ENCODE measurements at places on chromosomes 7 and 10. TPM values are rescaled to one million over a fixed set of nuclear protein-coding genes. Genes with fewer than 3 reads are reported as not detected.

DNA sequence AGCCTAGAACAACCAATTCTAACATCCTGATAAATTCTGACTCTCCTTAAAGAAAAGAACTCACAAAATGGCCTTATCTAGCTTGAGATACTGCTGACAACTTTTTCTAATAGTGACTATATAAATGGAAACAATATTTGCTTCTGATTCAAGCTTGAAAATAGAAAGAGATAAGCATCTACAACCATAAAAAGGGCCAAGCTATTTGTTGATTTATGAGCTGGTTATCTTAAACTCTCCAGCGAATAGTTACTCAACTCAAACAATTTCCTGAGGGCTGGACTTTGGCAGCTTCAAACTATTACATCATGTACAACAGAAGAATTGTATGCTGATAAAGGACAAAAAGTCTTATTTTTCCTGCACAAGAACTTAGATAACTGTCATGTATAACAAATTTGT, 4.6 kb downstream of the USP54 start:
- DNase-seq: no peak

- no peak for DNase-seq
Observed at GRCh38 chr7:20201380-20201779, 15.8 kb downstream of the MACC1 start.

DNA sequence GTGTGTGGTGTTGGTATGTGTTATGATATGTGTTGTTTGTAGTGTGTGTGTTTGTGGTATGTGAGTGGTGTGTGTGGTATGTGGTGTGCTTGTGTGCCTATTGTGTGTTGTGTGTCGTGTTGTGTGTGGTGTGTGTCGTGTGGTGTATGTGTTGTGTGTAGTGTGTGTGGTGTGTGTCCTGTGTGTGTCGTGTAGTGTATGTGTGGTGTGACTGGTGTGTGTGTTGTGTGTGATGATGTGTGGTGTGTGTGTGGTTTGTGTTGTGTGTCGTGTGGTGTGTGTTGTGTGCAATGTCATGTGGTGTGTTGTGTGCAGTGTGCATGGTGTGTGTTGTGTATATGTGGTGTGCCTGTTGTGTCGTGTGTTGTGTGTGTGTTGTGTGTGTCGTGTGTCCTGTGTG, 144.6 kb downstream of the DNAJB6 start:
- DNase-seq: no peak

DNA sequence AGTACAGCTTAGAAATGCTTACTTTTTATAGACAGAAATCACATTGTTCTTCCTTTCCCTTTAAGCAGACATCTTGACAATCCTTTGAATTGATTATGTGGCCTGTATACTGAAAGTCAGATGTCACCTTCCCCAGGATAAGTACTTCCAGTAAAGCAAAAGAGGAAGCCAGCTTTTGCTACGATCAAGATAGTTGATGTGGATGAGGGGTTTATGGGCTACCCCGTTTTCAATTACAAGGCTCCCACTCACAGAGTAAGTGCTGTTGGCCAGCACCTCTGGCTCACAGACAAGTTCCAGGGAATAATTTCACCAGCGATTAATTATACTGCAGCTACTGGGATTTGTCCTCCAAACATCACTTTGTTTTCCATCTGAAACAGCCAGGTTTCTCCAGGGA, 95.1 kb upstream of the SAMD8 start:
- DNase-seq: no peak

- DNase-seq: no peak
Observed at GRCh38 chr7:85565276-85565675, 378.4 kb upstream of the SEMA3D start.

- DNase-seq: no peak
Observed at GRCh38 chr7:43906331-43907010, at the start of gene URGCP. Gene URGCP, minus strand, starts transcription at chr7:43906596. Its CDS starts 21 bp downstream, at chr7:43906575.

GRCh38 chr7:156063241-156063810, 251.1 kb upstream of the SHH start:
- DNase-seq: no peak

DNA sequence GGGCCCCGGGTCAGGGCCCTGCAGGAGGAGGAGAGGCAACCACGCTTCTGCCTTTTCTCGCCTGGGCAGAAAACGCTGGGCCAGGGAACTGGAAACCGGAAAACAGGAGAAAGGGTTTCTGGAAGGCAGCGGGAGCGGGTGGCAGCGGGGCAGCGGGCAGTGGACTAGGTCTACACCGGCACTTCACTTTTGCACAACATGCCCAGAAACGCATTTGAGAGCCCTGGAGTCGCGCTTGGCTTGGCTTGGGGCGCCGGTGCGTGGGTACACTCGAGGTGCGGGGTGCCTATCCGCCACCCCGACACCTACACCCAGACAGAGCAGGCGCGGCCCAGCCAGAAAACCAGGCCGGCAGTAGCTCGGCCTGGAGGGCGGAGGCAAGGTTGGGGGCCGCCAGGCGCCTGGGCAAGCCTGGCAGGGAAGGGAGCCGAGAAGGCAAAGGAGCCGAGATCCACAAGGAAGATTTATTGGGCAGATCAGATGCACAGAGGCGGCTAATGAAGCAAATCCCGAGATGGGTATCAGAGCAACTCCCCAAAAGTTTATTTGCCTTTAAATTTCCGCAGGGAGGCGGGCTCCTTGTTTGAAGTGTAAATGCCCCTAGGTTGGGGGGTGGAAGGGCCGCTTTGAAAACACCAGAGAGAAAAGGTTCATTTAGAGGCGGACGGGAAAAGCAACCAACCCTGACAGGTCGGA, 3.2 kb upstream of the PAX2 start:
- DNase-seq: no peak

DNA sequence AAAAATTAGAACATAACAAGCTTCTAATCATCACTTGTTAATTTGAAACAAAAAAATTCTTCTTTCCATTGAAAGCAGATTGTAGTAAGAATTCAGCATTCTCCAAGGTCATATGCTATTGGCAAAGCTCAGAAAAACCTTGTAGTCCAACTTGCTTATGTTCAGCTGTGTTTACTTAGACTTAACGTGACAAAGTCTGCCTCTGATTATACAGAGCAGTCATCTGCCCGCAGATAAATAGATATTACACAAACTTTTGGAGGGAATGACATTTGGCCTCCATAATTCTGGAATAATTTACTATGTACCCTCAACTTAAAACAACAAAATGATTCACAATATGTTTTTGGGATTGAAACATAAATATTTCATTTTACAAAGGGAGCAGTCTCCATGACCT, 45.8 kb downstream of the MKX start:
- no peak for DNase-seq

STAG3 gene
- 1.7 TPM for total RNA-seq

- no peak for DNase-seq
Observed at GRCh38 chr10:132667342-132668047, 118.5 kb downstream of the NKX6-2 start.

DNA sequence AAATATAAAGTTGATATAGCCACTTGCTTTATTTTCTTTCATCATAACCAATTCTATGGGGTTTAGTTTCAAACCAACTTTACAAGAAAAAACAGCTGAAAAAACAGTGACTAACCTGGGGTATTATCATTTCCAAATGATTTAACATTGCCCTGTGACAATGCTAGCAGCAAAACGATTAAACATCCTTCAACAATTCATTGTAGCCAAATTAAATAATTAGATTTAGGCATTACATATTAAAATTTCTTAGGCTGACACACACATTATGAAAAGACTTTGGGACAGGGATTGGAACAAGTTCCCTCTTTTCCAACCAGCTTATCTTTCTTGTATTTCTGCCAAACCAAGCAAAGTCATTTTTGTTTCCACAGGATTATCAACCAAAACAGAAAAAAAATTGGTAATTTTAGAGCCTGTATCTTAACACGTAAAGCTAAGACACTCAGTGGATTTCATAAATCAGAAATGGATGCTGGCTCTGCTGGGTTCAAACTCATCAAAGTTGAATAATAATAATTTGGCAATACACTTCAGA, 84.0 kb downstream of the SEMA3D start:
- no peak for DNase-seq

DNA sequence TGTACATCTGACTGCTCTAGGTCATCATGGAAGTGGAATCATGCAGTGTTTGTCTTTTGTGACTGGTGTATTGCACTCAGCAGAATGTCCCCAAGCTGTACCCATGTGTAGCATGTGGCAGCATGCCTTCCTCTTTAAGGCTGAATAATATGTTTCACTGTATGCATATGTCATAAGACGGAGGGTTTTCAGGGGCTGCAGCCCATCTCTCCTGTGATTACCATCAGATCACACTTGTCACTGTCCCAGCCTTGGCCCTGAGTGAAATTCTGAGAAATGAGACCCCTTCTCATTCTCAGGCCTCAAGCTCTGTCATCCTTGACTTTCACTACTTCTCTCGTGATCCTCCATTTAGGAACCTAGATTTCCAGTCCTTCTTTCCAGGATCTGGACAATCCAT, 50.0 kb downstream of the CPXM2 start:
- DNase-seq: no peak

GRCh38 chr10:46545861-46546590, 10.4 kb downstream of the GPRIN2 start:
- DNase-seq: no peak

GRCh38 chr10:113005380-113005779, 55.3 kb downstream of the TCF7L2 start:
- DNase-seq: no peak

GRCh38 chr10:112338957-112339356, 35.0 kb upstream of the ACSL5 start:
- no peak for DNase-seq

- no peak for DNase-seq
Observed at GRCh38 chr10:71137701-71138100, 74.7 kb upstream of the UNC5B start.

GDF2 gene
- not detected for total RNA-seq

THNSL1 gene
- 3.0 TPM for total RNA-seq

- DNase-seq: no peak
Observed at GRCh38 chr7:39375047-39375873, 190.9 kb upstream of the YAE1 start.

- no peak for DNase-seq
Observed at GRCh38 chr10:85613391-85613790, 753.2 kb downstream of the GRID1 start.

ST8SIA6 gene
- 0.82 TPM for total RNA-seq

CYP3A7 gene
- total RNA-seq: not detected

ZCCHC24 gene
- total RNA-seq: 7.8 TPM

- no peak for DNase-seq
Observed at GRCh38 chr10:123965973-123966895, 74.6 kb upstream of the CPXM2 start.

DNA sequence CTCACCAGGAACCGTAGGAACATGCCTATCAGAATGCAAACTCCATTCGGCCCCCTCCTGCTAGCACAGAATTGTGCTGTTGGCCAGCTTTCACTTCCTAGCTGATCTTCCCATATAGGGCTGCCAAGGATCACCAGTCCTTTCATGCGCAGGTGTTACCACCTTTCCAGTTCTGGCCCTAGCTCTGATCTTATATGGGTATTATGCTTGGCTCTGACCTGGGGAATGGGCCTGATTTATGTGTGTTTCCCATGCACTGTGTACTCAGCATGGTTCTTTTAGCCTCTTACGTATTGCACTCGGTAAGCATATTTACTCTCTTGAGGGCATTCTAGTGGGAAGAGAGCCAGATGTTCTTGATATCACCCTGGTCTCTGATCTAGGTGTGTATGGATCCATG, 11.1 kb downstream of the SLC35G1 start:
- DNase-seq: no peak

- DNase-seq: no peak
Observed at GRCh38 chr7:1457949-1458682, 1.2 kb downstream of the MICALL2 start.

NUDT13 gene
- 6.1 TPM for total RNA-seq

- no peak for DNase-seq
Observed at GRCh38 chr10:20888620-20889330, 8.3 kb downstream of the NEBL start.

DNA sequence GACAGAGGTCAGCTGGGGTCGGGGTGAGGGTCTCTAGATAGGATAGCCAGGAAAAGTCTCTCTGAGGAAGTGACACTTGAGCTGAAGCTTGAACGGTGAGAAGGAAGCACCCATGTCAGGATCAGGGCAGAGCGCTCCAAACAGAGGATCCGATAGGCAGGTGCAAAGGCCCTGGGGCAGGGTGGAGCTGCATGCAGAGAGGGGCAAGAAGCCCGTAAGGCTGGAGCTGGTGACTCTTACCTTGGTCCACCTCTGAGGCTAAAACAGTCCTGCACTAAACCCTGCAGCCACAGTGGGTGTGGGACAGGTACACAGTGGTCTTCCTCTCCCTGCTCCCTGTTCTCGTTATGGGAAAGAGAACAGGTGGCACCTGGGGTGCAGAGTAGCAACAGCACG, 5.8 kb upstream of the C10orf71 start:
- no peak for DNase-seq

- no peak for DNase-seq
Observed at GRCh38 chr7:139708541-139708940, 69.3 kb downstream of the HIPK2 start.

PAPOLB gene
- not detected for total RNA-seq

GRCh38 chr7:134153493-134154136, 26.5 kb downstream of the LRGUK start:
- DNase-seq: no peak

DNA sequence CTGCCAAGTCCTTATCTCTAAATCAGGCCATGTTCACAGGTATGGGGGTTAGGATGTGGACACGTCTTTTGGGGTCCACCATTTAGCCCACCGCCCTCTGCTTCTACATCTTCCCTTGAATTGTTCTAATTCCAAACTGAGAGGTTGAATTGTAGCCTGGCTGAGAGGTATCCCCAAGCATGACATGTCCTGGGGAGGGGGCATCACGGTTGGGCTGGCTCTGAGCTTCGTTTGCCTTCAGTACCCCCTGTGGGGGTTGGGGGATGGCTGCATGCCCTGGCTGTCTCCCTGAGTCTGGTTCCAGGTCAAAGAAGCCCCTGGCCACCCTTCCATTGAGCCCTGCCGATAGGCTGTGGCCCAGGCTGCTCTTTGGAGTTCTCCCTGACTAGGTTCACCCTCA, 204.6 kb downstream of the GLRX3 start:
- no peak for DNase-seq

DNA sequence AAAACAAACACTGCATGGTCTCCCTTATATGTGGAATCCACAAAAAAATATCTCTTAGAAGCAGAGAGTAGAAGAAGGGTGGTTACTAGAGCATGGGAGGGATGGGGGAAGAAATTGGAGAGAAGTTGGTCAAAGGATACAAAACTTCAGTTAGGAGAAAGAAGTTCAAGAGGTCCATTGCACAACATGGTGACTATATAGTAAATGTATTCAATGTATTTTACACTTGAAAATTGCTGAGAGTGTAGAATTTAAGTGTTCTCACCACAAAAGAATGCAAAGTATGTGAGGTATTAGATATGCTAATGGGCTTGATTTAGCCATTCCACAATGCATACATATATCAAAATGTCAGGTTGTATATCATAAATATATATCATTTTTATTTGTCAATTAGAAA, 232.0 kb upstream of the CELF2 start:
- no peak for DNase-seq
